ENCODE measurements at places on chromosomes 16 and 17.

GRCh38 chr17:78366109-78366848, 6.4 kb upstream of the SOCS3 start:
- no peak for DNase-seq

DNA sequence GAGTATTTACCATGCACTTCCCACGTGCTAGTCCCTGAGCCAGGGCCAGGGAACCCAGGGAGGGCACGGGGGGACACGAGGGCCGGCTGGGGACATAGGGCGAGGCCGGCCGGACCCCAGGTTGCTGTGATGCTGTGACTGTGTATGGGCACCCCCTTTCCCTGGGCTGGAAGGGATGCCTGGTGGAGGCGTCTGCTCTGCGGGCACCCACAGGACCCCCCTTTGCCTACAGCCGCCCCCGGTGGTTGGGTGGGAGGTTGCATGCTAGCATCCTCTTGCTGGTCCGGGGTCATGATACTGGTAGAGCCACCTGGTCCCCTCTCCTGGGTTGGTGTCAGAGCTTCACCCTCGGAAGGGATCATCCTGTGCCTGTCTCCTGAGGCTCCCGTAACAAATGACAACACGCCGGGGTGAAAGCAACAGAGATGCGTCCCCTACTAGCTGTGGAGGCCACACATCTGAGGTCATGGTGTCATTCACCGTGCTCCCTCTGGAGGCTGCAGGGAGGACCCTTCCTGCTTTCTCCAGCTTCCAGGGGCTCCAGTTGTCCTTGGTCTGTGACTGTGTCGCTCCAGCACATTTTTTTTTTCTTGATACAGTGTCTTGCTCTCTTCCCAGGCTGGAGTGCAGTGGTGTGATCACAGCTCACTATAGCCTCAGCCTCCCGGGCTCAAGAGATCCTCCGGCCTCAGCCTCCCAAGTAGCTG, 3.1 kb upstream of the CIAO3 start:
- no peak for DNase-seq

DNA sequence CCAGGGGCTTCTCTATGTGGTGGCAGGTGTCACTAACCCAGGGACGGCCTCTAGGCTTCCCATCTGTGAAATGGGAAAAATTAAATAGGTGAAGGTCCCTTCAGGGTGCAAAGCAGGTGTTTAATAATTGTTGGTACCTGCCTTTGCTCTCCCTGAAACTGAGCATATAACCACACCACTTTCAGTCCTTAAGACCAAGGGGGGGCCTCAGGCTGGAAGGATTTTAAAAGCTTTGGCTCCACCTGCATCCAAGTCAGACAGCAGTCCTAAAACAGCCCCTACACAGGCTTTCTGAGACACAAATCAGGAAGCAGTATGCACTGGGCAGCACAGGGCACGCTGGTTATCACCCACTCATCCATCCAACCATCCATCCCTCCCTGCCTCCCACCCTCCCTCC, 55.0 kb downstream of the TK2 start:
- no peak for DNase-seq

GRCh38 chr17:72556944-72557826, 436.4 kb downstream of the SOX9 start:
- peak; percentile 80 for DNase-seq

DNA sequence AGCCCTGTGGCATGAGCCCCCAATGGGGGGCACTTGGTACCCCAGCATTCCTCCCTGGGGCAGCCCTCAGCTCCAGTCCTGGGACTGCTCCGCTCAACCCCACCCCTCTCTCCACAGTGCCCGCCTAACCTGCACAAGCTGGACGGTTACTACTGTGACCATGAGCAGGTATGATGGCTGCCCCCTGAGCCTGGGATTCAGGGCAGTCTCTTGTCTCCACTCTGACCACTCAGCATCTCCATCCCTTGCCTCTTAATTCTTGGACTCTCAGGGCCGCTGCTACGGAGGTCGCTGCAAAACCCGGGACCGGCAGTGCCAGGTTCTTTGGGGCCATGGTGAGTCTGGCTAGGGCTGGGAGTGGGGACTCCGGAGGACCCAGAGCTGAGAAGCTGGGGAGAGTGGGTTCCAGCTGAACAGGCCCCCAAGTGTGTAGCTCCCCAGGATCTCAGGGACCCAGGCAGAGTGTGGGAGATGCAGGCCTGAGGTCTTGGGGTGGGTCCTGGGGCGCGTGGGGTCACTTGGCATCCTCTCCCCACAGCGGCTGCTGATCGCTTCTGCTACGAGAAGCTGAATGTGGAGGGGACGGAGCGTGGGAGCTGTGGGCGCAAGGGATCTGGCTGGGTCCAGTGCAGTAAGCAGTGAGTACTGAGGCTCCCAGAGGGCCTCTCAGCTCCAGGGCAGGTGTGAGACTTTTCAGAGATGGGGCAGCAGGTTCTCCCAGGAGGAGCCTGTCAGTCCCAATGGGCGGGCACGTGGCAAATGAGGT, 18.0 kb downstream of the ADAM11 start:
- DNase-seq, result no peak

- peak; percentile 98 for DNase-seq
Observed at GRCh38 chr17:72421128-72422092, 300.6 kb downstream of the SOX9 start.

GRCh38 chr16:88195269-88195705, 187.5 kb upstream of the ZNF469 start:
- no peak for DNase-seq

GRCh38 chr16:62805221-62805857, 769.1 kb upstream of the CDH8 start:
- DNase-seq, result no peak

- DNase-seq, result no peak
Observed at GRCh38 chr16:50036426-50036825, 11.4 kb downstream of the CNEP1R1 start.

GRCh38 chr17:2137342-2138098, 82.6 kb downstream of the HIC1 start:
- peak; percentile 87 for DNase-seq

DNA sequence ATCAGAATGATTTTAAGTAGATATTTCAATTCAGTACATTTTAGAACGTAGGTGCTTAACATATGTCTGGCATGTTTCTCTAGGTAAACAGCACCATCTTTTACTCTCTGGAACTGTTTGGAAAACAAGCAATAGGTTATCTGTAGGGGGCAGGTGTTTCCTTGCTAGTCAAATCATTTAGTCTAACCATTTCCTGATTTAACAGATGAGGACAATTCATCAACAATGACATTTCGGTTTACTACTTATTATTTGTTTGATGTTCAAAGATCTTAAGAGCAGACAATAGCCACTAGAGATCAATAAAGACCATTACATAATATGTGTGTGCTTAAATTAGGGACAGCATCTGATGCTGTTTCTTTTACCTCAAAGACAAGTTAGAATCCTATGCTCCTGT, 173.1 kb downstream of the CEP112 start:
- no peak for DNase-seq

DNA sequence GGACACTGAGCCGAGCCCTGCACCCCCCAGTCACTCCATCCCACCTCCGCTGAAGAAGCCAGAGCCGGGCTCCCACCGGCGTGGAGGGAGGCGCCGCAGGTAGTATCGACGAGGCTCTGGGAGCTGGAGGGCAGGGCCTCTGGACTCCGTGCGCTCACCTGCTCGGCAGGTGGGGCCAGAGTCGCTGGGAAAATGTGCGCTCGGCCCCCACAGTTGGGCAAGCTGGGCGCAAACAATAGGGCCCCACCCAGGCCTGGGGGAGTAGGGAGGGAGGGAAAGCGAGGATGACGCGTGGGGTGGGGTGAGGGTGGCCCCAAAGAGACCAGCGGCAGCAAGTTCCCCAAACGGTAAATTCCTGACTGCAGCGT, 668 bp downstream of the JUP start:
- DNase-seq, result peak; percentile 91

GRCh38 chr17:19313746-19314651, 48.5 kb downstream of the B9D1 start:
- DNase-seq, result peak; percentile 53

GRCh38 chr17:17742133-17742621, 60.9 kb downstream of the RAI1 start:
- no peak for DNase-seq

DNA sequence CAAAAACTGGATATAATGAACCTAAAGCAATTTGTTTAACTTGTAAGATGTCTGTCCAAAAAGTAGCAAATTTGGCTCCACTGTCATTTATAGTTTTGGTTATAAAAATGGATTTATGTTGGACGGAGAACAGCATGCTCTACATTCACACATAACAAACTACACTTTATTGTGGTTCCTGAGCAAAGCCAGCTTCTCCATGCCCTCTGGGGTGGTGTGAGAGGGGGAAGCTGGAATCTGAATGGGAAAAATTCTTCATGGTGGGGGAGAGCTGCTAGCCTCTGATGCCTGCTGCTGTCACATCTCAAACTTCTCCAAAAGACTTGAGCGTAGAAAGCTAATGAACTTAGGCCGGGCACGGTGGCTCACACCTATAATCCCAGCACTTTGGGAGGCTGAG, 9.8 kb upstream of the METTL9 start:
- DNase-seq, result no peak

DNA sequence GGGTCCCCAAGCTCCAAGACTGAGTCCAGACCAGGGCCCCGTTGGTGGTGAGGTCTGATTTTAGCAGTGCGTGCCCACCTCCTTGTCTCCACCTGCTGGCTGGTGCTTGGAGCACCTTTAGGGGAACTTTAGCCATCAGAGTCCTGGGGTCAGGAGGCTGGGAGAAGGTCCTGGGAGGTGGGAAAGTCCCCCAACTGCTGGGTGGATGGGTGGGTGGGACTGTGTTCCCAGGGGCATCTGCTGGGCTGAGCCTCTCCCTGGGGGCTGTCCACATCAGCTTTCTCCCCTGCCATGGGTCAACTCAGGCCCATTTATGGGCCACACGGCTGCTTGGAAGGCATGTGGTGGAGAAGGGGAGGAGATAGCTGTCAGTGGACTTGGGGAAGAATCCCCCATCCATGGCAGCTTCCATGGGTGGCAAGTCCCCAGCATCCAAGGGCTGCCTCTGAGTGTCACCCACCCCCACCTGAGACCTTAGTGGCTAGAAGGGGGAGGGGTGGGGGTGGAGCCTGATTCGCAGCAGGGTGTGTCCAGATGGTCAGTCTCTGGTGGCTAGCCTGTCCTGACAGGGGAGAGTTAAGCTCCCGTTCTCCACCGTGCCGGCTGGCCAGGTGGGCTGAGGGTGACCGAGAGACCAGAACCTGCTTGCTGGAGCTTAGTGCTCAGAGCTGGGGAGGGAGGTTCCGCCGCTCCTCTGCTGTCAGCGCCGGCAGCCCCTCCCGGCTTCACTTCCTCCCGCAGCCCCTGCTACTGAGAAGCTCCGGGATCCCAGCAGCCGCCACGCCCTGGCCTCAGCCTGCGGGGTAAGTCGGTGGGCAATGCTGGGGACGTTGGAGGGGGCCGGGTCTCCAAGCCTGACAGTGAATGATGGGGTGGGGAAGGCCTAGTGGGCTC, at the start of gene TRPV2:
Gene TRPV2, plus strand, starts transcription at position 541 of the 894 bp plus-strand sequence. CDS start 2,098 bp downstream, outside the sequence.
- no peak for DNase-seq

DNA sequence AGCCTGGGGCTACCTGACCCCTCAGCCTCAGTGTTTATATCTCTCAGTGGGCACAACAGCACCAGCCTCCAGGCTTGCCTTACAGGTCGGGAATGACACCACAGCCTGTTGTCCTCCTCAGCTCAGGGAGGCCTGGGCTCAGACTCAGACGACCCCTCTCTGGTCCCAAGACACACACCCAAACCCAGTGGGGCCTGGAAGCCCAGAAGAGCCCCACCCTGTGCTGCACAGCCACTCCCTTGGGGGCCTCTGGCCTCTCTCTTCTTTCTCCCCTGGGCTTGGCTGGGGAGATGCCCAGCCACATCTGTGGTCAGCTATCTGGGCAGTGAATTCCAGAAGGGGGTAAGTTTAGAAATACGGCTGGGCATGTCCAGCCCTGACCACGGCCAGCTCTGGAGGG, 2.4 kb downstream of the NATD1 start:
- DNase-seq, result no peak

- peak; percentile 93 for DNase-seq
Observed at GRCh38 chr16:89489040-89489897, 1.1 kb downstream of the ANKRD11 start.

DNA sequence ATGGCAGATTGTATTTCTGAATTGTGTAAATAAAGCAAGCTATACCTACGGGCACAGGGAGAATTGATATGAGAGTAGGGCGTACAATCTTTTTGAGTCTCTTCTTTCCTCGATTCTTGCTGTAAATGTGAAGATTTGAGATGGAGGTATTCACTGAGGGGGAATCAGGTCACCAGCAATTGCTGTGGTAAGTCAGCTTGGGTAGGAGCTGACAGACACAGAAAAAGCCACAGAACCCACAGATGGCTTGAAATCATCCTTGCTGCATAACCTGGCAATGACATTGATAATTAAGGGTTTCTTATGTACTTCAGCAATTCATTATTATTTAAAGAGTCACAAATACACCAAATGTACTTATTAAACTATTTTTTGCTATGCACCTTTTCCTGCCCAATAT, 164.2 kb downstream of the CNTNAP4 start:
- no peak for DNase-seq

GRCh38 chr17:36198831-36199465, 2.4 kb upstream of the CCL3L1 start:
- no peak for DNase-seq

- no peak for DNase-seq
Observed at GRCh38 chr17:75875940-75876189, 2.5 kb downstream of the TRIM47 start.

DNA sequence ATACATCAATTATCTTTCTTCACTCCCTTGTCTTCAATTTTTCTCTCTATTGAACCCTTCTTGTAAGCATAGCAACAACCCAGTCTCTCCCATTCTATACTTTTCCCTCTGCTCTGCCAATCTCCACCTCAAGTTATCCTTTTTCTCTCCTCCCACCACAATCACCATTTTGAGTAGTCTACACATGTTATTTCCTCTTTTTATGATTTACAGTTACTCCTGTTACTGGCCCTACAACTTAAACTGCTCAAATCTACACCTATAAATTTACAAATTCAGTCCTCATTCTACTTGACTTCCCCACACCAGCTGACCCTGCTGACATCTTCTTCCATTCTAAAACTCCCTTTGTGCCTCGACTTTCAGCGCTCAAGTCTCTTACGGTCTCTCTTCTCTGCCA, 84.6 kb downstream of the SPAG9 start:
- no peak for DNase-seq

DNA sequence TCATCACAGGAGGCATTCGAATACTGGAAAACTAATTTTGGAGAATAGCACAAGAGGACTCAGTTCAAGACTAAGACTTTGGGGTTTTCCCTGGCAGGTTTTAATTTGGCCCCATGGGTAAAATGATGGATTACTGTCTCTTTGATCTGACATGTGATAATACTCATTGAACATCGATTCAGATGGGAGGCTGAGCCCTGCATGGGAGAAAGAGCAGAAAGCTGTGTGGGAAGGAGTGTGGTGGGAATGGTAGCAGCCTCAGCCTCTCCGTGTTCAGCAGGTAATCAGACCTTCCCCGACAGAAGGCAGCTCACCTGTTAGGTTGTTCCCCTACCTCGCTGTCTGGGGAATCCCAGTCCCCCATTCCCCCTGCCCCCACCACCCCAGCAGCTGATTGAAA, 124.7 kb upstream of the TNRC6C start:
- no peak for DNase-seq
